DMS 273 treated with DMSO at 0.1 percent for 48 hours (cell line): ENCODE measurements at places on chromosomes 2 and 18.
A peak's percentile ranks its signal among the peaks of the same experiment; 100 is the strongest.

DNA sequence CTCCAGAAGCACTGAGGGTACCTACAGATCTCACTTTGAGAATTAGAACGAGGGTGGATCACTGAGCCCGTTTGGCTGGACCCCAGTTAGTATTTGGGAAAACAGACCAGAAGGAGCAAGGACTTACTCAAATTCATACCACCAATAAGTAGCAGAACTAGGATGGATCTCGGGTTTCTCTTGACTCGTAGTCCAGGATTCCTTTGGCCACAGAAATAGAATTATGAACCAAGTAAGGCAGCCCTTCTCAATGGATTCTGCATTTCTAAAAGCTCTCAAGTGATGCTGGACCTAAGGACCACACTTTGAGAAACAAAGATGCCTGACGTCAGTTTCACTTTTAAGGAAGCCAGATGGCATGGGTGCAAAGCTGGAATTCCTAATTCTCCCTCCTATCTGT lies 153.0 kb downstream of the KLHL29 start:
- no peak for DNase-seq

- peak; percentile 45 for DNase-seq
Observed at GRCh38 chr2:96143848-96144480, 1.3 kb downstream of the DUSP2 start.

DNA sequence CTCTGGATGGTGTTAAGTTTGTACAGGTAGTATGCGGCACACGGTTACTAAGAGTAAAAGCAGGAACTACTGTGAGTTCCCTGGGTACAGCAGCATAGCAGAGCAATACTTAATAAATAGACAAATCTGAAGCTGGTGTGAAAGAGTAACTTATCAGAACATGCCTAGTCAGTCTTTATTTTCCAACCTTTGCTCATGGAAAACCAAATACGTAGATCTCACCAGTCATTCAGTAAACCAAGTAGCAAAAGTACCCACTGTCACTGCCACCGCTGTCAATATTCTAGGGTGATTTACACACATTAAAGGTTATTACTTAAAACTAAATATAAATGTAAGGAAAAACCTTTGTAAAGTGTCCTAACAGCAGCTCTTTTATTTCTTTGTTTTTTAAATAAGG lies 35.0 kb downstream of the SIGLEC15 start:
- no peak for DNase-seq

- no peak for DNase-seq
Observed at GRCh38 chr2:217433522-217433921, 569.3 kb downstream of the TNS1 start.

GRCh38 chr18:68925268-68925667 lies 127.4 kb downstream of the CCDC102B start:
- no peak for DNase-seq

DNA sequence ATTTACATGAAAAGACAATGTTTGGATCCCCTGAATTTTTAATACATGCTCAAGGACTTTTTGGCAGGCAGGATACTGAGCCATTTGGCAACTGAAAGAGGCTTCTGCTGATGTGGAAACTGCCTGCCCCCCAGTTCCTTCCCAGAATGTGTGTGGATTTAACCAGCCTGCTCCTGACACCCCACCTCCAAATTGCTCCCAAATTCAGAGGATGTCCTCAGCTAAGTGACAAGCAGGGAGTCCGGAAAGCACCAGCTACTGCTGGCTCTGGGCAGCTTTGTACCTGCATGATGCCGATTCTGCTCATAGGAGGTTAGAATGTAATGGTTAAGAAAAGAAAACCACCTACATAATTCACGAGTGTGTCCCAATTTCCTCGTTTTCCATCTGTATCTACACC lies 197.5 kb downstream of the CDH20 start:
- no peak for DNase-seq

GRCh38 chr18:39205565-39206195 lies 1640.1 kb upstream of the CELF4 start:
- DNase-seq = no peak

GRCh38 chr18:57771193-57771592 lies 31.9 kb downstream of the ATP8B1 start:
- DNase-seq = no peak

DNA sequence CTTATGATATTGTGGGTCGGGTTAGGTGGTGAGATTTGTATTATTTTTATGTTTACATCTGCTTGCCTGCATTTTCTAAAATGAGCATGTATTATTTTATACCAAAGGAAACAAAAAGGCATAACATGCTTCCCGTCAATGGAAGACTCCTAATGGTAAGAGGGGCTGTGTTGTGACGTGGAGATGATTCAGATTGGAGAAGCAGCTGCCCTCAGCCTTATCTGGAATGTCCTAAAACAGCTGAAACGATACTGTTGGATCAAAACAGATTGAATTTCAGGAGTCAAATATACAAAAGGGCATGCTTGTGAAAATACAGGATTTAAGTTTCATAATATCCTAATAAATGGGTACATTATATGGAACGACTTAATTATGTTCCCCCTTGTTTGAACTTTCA lies 19.0 kb downstream of the DGKD start:
- DNase-seq = no peak

DNA sequence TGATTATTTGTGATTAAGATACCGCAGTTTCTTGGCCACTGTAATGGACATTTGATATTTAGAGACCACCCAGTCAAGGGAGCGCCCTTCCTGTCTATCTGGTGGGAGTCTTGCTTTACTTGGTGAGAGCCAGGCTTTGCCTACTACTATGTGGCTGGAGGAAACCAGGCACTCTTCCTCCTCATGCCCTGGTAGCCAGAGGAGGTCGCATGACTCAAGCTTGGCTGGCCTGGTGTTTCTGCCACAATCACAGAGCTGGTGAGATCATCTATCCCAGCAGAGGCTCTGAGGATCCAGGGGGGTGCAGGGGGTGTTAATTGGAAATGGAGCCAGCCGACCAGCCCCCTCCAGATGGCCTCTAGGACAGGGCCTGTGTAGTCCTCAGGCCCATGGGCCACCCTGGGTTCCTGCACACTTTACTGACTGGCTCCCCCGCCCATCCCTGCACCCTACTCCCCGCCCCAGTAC lies 46.8 kb upstream of the BIN1 start:
- DNase-seq = no peak

GRCh38 chr18:73664896-73665295 lies 482.7 kb downstream of the FBXO15 start:
- DNase-seq = no peak

- DNase-seq = no peak
Observed at GRCh38 chr2:120694034-120694433, 41.6 kb upstream of the GLI2 start.

- no peak for DNase-seq
Observed at GRCh38 chr2:106996171-106996769, 110.3 kb upstream of the ST6GAL2 start.

GRCh38 chr18:61606068-61606660 lies 272.9 kb downstream of the CDH20 start:
- DNase-seq = no peak

DNA sequence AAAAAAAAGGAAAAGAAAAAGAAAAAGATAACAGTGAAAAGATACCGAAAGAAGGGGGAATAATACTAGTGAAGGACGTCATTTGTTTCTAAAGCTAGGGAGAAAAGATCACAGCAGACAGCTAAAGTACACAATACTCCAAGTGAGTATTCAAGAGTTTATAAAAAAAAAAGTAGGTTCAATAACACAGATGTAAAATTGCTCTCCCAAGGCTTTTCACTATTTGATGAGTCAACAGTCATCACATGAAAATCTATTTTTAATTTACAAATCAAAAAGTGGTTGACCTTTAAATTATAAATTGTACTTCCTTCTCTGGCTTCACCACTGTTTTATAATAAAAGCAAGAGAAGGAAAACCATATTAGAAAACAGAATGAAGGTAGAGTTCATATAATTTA lies 144.0 kb downstream of the ZRANB3 start:
- no peak for DNase-seq

GRCh38 chr2:71882949-71883472 lies 264.7 kb downstream of the CYP26B1 start:
- DNase-seq = peak; percentile 80

DNA sequence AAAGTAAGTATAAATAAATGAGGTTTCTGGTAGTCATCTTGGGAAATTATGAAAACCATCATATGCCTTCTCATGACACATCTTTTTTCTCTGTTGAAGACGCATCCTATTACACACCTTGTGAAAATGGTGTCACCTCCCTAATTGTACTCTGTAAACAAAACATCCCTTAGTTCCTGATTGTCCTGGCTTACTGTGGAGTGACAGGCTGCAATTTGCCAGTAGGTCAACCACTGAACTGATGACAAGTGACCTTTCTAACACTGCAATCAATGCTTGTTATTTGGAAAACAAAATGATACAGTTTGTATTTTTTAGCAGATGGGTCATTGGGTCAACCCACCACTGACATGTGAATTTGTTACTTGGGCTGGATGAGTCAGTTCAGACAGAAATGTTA lies 219.5 kb downstream of the PTPRM start:
- no peak for DNase-seq

DNA sequence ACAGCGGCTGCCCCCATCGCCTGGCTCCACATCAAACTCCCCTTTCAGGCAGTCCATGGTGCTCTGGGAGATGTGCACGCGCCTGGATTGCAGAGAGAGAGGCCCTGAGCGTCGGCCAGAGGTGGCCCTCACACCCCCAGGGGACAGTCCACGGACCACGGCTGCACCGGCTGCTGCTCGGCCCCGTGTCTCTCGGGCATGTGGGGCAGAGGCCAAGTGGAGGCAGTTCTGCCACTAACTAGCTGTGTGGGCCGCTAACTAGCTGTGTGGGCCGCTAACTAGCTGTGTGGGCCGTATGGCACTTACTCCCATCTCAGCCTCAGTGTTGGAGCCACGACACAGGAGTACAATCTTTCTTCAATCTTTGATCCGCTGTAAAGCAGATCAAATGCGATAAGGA lies 45.3 kb downstream of the CENPO start:
- DNase-seq = no peak

DNA sequence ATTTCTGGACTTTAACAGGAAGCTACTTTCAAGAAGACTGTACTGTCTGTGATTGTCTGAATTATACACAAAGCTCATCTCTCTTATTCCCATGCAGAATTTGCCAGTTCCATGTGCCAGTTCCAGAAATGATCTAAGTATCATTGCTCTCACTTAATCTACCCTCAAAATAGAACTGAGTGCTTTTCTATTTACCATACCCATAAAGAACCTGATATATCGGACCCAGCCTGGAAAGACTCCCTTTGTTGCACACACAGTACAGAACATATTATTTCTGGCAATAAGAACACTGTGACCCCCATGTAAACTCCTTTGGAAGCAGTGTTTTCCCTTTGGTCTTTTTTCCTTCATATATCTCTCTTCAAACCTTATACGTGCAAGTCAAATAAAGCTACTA lies 102.3 kb upstream of the TTN start:
- DNase-seq = no peak

- DNase-seq = no peak
Observed at GRCh38 chr2:154130821-154131220, 259.1 kb downstream of the GALNT13 start.

DNA sequence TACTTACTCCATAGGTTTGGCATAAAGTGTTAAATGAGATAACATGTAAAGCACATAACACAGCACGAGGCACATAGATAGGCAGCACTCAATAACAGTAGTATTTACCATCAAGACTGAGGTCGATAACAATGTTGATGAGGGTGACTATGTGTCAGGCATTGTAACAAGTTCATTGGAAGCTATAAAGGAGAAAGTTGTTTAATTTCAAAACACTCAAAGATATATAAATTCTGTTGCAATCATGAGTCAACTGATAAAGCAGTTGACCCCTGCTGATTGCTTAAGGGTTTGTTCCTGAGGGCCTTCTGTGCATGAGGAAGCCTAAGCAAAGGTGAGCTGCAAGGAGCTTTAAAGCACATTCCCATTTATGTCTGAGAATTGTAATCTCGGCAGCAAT lies 760.5 kb downstream of the SATB2 start:
- no peak for DNase-seq

DNA sequence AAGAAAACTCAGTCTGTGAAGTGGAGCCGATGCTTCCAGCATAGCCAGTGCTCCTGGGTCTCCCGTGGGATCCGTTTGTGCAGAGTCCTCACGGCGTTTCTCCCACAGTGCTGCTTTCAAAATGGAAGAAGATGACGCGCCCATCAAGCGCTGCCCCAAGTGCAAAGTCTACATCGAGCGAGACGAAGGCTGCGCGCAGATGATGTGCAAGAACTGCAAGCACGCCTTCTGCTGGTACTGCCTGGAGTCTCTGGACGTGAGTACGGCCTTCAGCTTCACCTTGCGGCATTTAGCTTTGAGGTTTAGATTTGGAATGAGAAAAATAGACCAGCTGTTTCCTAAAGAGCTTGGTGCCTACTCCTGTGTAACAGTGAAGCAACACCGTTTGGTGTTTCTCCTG lies 107.0 kb downstream of the RNF144A start:
- DNase-seq = no peak

GRCh38 chr2:222604749-222605515 lies 51.0 kb downstream of the FARSB start:
- no peak for DNase-seq

- DNase-seq = no peak
Observed at GRCh38 chr18:42640160-42640559, 475.3 kb downstream of the RIT2 start.
